ENCODE measurements at places on chromosomes 7 and 10.

GRCh38 chr10:105756386-105756785, 1115.3 kb downstream of the SORCS3 start:
- no peak for DNase-seq

- DNase-seq, result no peak
Observed at GRCh38 chr7:113113912-113114311, 4.4 kb downstream of the SMIM30 start.

- no peak for DNase-seq
Observed at GRCh38 chr10:64023926-64024470, 502.8 kb downstream of the REEP3 start.

DNA sequence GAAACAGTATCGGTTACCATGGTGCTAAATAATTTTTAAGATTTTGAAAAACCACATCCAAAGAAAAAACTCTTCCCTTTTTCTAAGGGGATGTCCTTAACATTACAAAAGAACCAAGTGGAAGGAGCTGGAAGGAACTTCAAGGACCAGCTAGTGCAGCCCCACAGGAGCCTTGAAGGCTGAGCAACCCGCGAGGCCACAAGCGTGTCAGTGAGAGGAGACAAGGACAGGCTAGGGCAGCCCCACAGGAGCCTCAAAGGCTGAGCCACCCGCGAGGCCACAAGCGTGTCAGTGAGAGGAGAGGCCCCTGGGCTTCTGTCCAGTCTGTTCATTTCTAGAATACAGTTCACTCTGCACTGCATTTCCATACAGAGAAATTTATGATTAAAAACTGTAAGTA, 80.1 kb upstream of the ATP6V0A4 start:
- peak; percentile 4 for DNase-seq

DNA sequence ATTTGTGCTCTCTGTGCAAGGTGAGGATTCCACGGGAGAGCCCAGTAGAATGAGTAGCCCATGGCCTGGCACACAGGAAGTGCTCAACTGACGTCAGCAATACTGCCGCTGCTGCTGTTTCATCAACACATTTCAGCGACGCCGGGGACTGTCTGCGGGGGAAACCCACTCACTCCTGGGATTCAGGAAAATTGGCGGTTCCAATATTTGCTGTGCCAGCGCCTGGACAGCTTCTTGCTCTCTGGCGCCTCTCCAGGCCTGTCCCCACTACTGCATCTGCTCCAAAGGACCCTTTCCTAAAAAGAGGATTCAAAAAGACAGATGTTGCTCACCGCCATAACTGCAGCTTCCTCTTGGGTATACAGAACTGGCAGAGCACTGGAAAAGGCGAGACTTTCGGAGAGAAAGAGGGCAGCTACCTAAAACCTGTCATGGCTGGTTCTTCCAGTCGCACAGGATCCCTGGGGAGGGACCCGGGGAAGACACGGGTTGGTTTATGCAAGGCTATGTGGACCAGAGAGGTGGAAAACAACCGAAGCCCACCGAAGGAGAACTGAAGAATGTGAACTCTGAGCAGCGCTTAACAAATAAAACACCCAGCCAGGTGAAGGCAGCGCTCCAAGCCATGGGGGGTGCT, 39.7 kb upstream of the ENO4 start:
- DNase-seq, result peak; percentile 7

- DNase-seq, result no peak
Observed at GRCh38 chr10:132834891-132835847, 49.2 kb upstream of the NKX6-2 start.

- no peak for DNase-seq
Observed at GRCh38 chr10:77664008-77664407, 26.4 kb upstream of the KCNMA1 start.

- DNase-seq, result no peak
Observed at GRCh38 chr10:51012073-51012472, 62.2 kb upstream of the PRKG1 start.

GRCh38 chr7:95491634-95492314, 6.0 kb downstream of the ASB4 start:
- no peak for DNase-seq

DNA sequence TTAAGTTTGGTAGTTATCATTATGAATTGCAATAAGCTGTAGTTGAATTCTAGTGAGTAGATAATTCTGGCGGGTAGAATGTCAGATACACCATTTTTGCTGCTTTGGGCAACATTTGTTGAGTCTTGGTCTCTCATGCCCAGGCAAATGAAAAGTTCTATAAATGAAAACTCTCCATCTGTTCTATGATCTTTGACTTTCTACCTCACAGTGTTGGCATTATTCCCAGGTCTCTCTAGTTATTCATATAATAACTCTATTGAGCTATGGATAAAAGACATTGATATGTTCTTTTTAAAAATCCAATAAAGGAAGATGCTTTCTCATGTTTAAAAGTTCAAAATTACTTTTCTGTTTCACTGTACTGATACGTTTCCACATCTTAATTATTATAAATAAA, 415.3 kb upstream of the SEMA3D start:
- DNase-seq, result no peak

DNA sequence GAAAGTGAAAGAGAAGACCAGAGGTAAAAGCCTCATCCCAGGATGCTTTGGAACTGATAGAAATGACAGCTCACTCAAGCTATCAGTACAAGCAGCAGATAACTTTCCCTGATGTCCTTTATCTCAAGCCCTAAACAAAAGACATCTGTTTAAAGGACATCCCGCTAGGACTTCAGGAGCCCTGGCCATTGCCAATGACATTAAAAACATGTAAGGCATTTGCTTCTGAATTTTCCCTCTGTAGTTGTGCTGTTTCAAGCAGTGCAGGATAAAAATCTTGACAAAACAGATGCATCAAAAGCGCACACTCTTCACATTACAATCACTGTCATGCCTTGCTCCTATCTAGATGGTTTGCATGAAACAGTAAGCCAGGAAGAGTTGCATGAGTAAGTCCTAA, 159.8 kb downstream of the AOAH start:
- DNase-seq, result peak; percentile 26

DNA sequence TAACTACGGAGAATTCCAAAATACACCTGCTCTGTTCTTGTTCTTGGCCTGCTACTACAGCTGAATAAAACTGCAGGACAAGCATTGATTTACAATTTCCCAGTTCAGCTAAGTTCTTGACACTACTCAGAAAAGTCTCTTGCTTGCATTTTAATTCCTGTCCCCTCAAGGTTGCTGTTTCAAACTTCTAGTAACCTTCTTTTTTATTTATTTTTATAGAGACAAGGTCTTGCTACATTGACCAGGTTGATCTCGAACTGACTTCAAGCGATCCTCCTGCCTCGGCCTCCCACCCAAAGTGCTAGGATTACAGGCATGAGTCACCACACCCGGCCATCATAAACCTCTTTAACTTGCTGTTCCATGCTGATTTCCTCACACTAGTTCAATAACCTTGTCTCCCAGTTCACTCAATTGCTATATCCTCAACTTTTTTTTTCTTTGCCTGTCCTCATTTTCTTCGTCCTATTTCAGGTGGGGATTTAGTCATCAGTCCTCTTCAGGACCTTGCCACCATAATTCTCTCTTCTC, 79.9 kb downstream of the ARHGAP21 start:
- DNase-seq, result no peak

GRCh38 chr7:16089191-16089590, 332.1 kb downstream of the CRPPA start:
- no peak for DNase-seq

- DNase-seq, result no peak
Observed at GRCh38 chr10:34590793-34591192, 224.3 kb downstream of the PARD3 start.

DNA sequence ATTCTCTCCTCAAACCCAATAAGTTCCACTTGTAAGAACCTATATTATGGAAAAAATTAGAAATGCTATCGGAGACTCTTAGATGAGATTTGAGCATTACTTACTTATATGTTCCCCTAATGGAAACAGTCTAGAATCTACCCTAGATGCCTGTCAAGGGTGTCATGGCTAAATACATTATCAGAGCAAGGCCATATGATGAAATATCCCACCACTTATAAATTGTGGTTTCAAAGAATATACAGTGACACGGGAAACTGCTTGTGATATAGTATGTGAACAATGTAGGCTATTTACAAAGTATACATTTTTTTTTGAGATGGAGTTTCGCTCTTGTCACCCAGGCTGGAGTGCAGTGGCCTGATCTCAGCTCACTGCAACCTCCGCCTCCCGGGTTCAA, 46.3 kb upstream of the CTBP2 start:
- DNase-seq, result no peak

DNA sequence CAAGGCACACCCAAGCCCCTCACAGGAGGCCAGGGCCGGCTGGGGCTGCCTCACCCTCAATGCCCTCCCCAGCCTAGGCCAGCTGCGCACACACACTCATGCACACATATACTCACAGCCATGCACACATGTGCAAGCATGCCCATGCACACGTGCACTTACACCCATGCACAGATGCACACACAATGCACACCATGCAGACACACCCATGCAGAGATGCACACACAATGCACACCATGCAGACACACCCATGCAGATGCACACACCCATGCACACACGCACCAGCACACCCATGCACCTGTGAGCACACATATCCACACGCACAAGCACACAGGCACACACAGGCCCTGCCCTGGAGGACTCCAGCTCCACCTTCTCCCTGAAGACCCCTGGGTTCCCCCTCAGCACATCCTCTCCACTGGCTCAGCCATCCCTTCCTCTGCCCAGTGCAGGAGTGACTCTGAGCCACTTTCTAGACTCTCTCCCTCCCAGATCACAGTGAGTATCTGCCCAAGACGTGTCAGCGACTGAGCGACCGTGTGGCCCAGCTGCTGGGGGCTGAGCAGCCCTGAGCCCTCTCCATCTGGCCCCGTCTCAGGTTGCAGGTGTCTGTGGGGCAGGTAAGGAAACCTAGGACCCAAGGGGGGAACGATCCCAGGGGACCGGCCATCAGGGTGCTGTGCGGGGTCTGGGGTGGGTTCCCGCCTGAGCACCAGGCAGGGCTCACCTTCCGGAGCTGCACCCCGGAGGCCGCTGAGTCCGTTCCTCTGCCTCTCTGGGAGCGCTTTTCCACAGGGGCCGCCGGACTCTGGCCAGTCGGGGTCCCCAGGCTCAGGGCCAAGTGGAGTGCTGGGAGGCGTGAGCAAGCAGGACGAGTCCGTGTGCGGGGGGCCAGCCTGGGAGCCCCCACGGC, 25.8 kb downstream of the AP5Z1 start:
- no peak for DNase-seq

DNA sequence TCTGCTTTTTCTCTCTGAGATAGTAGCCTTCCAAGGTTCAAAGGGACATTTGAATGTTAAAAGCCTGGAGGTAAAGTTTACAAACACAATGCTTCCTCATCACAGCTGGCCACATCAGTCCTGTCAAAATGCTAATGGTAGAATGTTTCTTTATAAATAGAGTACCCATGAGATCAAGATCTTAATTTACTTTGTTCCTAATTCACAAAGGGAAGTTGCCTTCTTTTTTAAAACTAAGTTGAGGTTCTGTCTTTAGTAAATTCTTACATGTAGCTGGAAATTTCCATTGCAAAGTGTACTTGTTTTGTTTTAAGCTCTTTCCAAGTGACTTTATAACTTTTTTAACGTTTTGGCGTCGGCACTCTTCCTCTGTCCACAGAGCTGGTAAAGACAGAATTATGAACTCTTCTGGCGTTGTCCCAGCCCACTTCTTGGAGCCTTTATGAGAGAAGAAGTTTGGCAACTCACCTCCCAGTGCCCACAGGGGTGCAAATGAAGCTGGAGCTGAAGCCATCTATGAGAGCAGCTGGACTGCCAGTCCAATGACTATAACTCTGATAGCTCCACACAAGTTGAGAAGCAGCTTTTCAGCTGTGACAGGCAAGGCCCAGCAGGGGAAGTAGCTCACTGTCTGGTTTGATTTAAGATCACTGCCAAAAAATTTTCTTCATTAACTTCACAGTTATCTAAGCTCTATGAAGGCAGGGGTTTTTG, 23.3 kb downstream of the FZD1 start:
- no peak for DNase-seq

DNA sequence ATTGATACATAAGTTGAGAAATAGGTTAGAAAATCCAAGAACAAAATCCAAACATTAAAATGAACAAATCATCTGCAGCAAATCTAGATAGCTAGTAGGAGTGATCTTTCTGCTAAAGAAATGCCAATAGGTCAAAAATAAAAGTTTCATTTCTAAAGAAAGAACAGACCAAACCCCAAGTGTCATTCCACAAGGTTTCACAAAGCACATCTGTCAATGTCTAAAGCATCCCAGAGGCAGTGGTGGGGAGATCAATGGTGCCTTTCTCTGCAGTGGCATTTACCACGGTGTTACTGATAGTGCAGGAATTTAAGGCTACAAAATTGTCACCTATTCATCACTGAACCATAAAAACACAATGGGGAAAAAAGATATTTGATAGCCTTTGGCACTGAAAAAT, 147.9 kb downstream of the PARD3 start:
- DNase-seq, result no peak

GRCh38 chr10:127216786-127217185, 20.4 kb upstream of the INSYN2A start:
- no peak for DNase-seq

GRCh38 chr7:28291559-28291958, 111.0 kb upstream of the JAZF1 start:
- DNase-seq, result no peak

DNA sequence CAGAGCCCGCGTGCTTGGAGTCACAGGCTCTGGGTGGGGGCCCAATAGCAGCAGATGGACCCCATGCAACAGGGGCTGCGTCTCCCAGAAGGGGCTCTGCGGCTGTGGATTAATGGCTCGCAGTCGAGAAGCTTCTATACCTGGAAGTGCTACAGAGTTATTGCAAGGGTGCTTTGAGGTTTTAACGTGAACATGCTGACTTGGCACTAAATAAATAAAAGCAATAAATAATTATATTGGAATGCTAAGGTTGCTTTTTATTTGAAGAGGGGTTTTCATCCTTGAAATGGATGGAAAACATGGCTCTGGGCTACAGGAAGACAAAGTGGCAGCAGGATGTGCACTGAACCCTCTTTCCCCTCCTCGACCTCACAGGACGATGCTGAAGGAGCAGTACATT, 122.4 kb downstream of the PAXIP1 start:
- no peak for DNase-seq

DNA sequence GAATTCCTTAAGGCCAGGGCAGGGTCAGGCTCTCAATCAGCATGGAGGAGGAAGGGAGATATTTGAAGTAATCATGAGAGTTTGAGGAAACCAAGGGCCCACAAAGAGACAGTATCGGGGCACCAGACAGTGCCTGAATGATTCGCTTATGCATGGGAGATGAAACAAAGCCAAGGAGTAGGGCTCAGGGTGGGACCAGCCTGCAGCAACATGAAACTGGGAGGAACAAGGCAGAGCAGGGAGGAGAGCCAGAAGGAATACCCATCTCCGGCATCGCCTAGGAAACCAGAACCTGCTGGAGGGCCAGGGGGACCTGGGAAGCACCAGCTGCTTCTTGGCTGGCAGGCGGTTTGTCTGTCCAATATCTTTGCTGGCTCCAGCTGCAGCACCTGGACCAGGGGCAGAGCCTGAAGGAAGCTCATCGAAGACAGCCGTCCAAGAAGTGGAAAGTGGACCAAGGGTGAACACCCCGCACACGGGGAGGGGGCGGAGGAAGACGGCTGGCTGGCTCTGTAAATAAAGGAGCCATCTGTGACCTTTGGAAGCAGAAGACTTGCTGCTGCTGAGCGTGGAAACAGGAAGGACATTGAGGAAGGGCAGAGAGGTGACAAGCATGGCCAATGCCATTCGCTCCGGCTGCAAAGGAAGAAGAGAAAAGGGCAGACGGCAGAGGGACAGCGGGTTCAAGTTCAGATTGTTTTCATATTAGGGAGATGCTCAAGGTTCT, 34.4 kb upstream of the ECHDC3 start:
- DNase-seq, result peak; percentile 59
